Activated T-cell treated with anti-CD3 and anti-CD28 coated beads, Interleukin-2, amount 50 U/mL, for 72 hours (primary cell): ENCODE measurements at places on chromosomes 7 and 10. TPM values are rescaled to one million over a fixed set of nuclear protein-coding genes. Genes with fewer than 3 reads are reported as not detected.

The RALA gene
- total RNA-seq: 47.1 TPM

The MEST gene
- total RNA-seq: 4.8 TPM

The PTF1A gene
- total RNA-seq: not detected

The NPC1L1 gene
- total RNA-seq: 0.25 TPM

The FAM200A gene
- total RNA-seq: 7.1 TPM

The TMEM196 gene
- total RNA-seq: not detected
